Body of pancreas (tissue), 4 donors: ENCODE measurements at places on chromosomes 4 and X.
A peak's percentile ranks its signal among the peaks of the same experiment; 100 is the strongest.

GRCh38 chr4:94208266-94208665 is 601 bp downstream of the SMARCAD1 start:
- no peaks in the 10 kb centered on the region for H3K27me3 ChIP-seq
- DNase-seq: no peak
- peak overlapping the region; percentile 49 for H3K27ac ChIP-seq

- peaks cover 5% of the 10 kb centered on the region for H3K4me1 ChIP-seq
- H3K27ac ChIP-seq: no peak overlapping the region
- no peak overlapping the region for H3K4me3 ChIP-seq
- DNase-seq: no peak
- no peaks in the 10 kb centered on the region for H3K36me3 ChIP-seq
- H3K27me3 ChIP-seq: no peaks in the 10 kb centered on the region
Measured at GRCh38 chrX:48736303-48736702, 25.2 kb upstream of the GLOD5 start.

GRCh38 chr4:125334926-125335325 is 20.2 kb downstream of the FAT4 start:
- H3K27me3 ChIP-seq: no peaks in the 10 kb centered on the region
- no peak overlapping the region for H3K27ac ChIP-seq
- no peaks in the 10 kb centered on the region for H3K4me1 ChIP-seq
- DNase-seq: no peak

DNA sequence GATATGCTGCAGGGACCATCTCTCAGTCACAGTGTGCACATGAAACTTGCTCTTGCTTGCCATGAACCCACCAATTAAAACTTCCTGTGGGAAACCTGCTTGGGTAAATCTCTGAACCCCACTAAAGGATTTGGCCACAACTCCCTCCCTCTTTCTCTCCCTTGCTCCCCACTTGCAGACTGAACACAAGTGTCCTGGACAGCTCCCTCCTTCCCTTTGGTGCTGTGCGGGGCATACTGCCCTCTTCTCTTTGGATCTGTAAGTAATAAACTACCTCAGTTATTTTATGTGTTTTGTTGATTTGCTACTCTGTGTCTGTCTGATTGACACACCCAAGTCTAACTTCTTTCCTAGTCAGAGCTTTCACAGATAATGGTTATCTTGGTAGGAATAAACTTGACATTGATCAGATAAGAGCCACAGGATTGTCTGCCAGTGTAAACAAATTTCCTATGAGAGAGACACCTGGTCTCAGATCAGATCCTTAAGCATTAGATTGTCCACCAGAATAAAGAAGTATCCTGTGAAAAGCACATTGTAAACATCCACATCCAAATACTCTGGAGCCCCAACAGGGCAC is 41.8 kb downstream of the SULT1E1 start:
- H3K36me3 ChIP-seq: no peaks in the 10 kb centered on the region
- no peaks in the 10 kb centered on the region for H3K27me3 ChIP-seq
- H3K4me3 ChIP-seq: no peak overlapping the region
- no peak for DNase-seq

- no peak overlapping the region for H3K4me3 ChIP-seq
- H3K4me1 ChIP-seq: peaks cover 12% of the 10 kb centered on the region
- DNase-seq: no peak
- H3K36me3 ChIP-seq: no peaks in the 10 kb centered on the region
- H3K27ac ChIP-seq: no peak overlapping the region
Measured at GRCh38 chr4:123354701-123355100, 41.9 kb upstream of the SPRY1 start.

- H3K36me3 ChIP-seq: no peaks in the 10 kb centered on the region
- H3K27me3 ChIP-seq: no peaks in the 10 kb centered on the region
- H3K4me3 ChIP-seq: no peak overlapping the region
- peak overlapping the region; percentile 93 for H3K27ac ChIP-seq
- H3K4me1 ChIP-seq: peaks cover 27% of the 10 kb centered on the region
Measured at GRCh38 chrX:20361890-20362262, 95.2 kb upstream of the RPS6KA3 start.

DNA sequence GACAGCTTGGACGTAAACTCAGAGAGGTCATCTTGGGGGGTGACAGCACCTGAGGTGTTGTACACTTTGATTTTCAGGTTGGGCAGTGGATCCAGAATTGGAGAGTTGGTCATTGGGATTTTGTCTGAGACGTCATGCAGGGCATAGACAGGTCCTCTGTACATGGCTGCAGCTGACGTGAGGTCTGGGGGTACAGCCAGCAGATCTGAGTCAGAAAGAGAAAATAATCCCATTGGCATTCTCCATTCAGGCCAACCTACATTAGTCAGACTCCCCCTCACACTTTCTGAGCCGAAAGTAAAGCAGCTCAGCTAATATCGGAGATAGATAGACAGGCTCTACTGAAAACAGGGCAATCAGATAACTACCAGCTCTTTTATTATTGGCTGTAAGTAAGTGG is 329.7 kb downstream of the UNC5C start:
- no peak for DNase-seq
- peaks cover 7% of the 10 kb centered on the region for H3K4me1 ChIP-seq
- H3K36me3 ChIP-seq: no peaks in the 10 kb centered on the region
- no peaks in the 10 kb centered on the region for H3K27me3 ChIP-seq
- H3K4me3 ChIP-seq: no peak overlapping the region

- DNase-seq: no peak
- H3K4me3 ChIP-seq: no peak overlapping the region
- no peak overlapping the region for H3K27ac ChIP-seq
- no peaks in the 10 kb centered on the region for H3K36me3 ChIP-seq
- no peaks in the 10 kb centered on the region for H3K27me3 ChIP-seq
Measured at GRCh38 chr4:121411151-121411744, 30.4 kb upstream of the QRFPR start.

DNA sequence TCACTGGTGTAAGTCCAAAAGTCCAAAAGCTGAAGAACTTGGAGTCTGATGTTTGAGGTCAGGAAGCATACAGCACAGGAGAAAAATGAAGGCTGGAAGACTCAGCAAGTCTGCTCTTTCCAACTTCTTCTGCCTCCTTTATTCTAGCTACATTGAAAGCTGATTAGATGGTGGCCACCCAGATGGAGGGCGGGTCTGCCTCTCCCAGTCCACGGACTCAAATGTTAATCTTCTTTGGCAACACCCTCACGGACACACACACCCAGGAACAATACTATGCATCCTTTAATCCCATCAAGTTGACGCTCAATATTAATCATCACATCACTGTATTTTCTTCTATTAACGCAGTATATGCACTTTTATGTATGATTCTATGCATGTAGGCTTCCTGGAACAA is 931.6 kb upstream of the GRIA3 start:
- DNase-seq: no peak
- no peaks in the 10 kb centered on the region for H3K4me1 ChIP-seq
- H3K27ac ChIP-seq: no peak overlapping the region
- no peaks in the 10 kb centered on the region for H3K27me3 ChIP-seq
- H3K4me3 ChIP-seq: no peak overlapping the region
